Activated T-helper 1 cell treated with anti-CD3 and anti-CD28 coated beads, Interleukin-12 subunit alpha, Interleukin-12 subunit beta, Interleukin-2, Interleukin-4 antibody, amounts not matched to agents 30 ng/mL and 10 ng/mL and 1 ng/mL, durations not matched to agents 14 hours and 24 hours and 36 hours (primary cell): ENCODE measurements at places on chromosomes 5 and 9. TPM values are rescaled to one million over a fixed set of nuclear protein-coding genes. Genes with fewer than 3 reads are reported as not detected.

Gene NUDT2
- 31.0 TPM in 2 replicates for total RNA-seq

DNA sequence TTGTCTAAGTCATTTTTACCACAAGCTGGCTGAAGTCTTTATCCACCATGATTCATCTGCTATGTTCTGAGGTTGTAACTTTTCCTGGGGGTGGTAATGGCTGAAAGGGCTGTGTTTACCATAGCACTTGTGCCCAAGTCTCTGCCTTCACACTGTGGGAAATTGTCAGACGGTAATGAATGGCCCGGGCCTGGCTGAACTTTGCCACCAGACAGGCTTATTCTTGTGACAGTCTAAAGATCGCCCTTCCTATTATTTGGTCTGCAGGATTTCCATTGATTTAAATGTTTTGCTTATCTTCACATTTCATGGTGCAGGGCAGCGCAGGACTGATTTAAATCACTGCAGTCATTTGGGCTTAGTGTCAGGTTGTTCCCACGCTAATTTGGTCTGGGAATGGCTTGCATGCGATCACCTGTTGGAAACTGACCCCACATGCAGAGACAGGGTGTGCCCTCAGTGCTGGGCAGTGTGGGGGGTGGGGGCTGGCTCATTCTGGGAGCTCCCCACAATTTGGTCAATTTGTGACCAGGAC lies 109.3 kb upstream of the ICE1 start:
- no peaks in the 10 kb centered on the region for H3K27me3 ChIP-seq
- no peaks in the 10 kb centered on the region for H3K4me1 ChIP-seq
- no peak overlapping the region for H3K4me3 ChIP-seq
- H3K27ac ChIP-seq: no peak overlapping the region
- H3K36me3 ChIP-seq: no peaks in the 10 kb centered on the region

- no peaks in the 10 kb centered on the region for H3K4me1 ChIP-seq
- H3K27me3 ChIP-seq: no peaks in the 10 kb centered on the region
- DNase-seq: no peak
- no peak overlapping the region for H3K27ac ChIP-seq
These were observed 321.4 kb upstream of the ACTBL2 start for GRCh38 chr5:57804007-57804444.

DNA sequence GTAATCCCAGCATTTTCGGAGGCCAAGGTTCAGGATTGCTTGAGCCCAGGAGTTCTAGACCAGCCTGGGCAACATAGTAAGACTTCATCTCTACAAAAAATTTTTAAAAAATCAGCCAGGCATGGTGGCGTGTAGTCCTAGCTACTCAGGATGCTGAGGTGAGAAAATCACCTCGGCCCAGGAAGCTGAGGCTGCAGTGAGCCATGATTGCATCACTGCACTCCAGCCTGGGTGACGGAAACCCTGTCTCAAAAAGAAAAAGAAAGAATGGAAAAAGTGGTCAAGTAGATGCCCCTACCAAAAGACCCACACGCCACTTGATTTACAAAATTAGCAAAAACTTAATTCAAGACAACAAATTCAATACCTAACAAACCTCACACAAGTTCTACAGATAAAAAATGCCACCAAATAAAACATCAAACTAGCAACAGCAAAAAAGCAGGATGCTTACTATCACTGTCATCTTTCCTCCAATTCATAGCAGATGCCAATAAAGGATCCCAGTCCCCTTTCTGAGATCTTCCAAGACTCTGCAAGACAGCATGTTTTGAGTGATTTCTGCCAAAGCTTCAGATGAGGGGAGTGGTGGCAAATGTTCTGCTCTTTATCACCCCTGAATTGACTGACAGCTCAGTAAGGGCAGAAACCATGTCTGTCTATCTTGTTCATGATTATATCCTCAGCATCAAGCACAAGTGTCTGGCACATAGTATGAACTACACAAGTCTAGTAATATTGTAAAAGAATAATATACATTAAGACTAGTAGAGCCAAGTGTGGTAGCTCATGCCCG lies 34.2 kb upstream of the TESK1 start:
- H3K4me3 ChIP-seq: peak overlapping the region; percentile 28
- peaks cover 2% of the 10 kb centered on the region for H3K27me3 ChIP-seq
- no peaks in the 10 kb centered on the region for H3K36me3 ChIP-seq
- peaks cover 39% of the 10 kb centered on the region for H3K4me1 ChIP-seq

- DNase-seq: no peak
- no peak overlapping the region for H3K27ac ChIP-seq
- H3K36me3 ChIP-seq: peaks cover 4% of the 10 kb centered on the region
- H3K27me3 ChIP-seq: no peaks in the 10 kb centered on the region
- H3K4me3 ChIP-seq: no peak overlapping the region
These were observed 34.7 kb downstream of the MARCHF3 start for GRCh38 chr5:126995689-126996088.

GRCh38 chr5:10333154-10334006 lies 20.1 kb upstream of the MARCHF6 start:
- H3K36me3 ChIP-seq: no peaks in the 10 kb centered on the region
- no peak overlapping the region for H3K27ac ChIP-seq
- H3K4me3 ChIP-seq: peak overlapping the region; percentile 79
- DNase-seq: no peak
- H3K4me1 ChIP-seq: peaks cover 5% of the 10 kb centered on the region

DNA sequence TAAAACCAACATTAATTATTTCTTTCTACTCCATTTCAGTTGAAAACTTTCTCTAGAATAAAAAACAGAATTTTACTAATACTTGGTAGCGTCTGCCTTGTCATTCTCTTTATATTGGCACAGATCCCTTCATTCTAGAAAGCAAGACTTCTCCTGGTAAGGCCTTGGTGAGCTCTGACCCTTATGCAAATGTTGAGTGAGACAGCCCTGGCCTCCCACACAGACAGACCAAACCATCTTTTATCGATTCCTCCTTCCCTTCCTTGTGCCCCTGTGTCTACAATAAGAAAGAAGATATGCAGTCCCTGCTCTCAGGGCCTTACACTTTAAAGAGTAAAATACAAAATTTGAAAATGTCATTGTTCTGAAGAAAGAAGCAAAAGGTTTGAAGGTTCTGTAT lies 262.2 kb downstream of the EFNA5 start:
- peaks cover 6% of the 10 kb centered on the region for H3K27me3 ChIP-seq
- no peak overlapping the region for H3K4me3 ChIP-seq
- DNase-seq: no peak
- H3K4me1 ChIP-seq: no peaks in the 10 kb centered on the region
- H3K36me3 ChIP-seq: no peaks in the 10 kb centered on the region
- no peak overlapping the region for H3K27ac ChIP-seq

DNA sequence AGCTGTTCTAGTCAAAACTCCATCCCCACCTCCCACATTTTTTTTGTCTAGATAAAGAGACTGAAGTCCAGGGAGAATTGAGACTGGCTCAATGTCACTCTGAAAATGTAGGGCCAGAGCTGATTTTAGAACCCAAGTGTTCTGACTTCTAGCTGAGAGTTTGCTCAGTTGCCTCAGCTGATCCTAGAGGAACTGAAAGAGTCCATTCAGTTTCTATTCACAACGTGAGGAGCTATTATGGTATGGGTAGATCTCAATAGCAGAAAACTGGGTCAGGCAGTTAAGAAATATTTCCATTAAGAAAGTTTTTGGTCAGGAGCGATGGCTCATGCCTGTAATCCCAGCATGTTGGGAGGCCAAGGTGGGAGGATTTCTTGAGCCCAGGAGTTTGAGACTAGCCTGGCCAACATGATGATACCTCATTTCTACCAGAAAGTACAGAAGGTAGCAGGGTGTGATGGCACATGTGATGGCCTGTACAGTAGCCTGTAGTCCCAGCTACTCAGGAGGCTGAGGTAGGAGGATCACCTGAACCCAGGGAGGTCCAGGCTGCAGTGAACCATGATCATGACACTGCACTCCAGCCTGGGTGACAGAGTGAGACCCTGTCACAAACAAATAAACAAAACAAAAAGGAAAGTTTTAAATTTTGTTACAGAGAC lies 61.7 kb downstream of the GLRA1 start:
- no peak for DNase-seq
- H3K27ac ChIP-seq: no peak overlapping the region
- no peaks in the 10 kb centered on the region for H3K27me3 ChIP-seq
- H3K4me1 ChIP-seq: no peaks in the 10 kb centered on the region
